Activated T-helper 2 cell treated with anti-CD3 and anti-CD28 coated beads, Interferon-gamma antibody, Interleukin-2, Interleukin-4, amounts not matched to agents 10 μg/mL and 5 μg/mL and 100 μg/mL, durations not matched to agents 14 hours and 24 hours and 36 hours (primary cell): ENCODE measurements at places on chromosomes 13 and 19.
A peak's percentile ranks its signal among the peaks of the same experiment; 100 is the strongest.

DNA sequence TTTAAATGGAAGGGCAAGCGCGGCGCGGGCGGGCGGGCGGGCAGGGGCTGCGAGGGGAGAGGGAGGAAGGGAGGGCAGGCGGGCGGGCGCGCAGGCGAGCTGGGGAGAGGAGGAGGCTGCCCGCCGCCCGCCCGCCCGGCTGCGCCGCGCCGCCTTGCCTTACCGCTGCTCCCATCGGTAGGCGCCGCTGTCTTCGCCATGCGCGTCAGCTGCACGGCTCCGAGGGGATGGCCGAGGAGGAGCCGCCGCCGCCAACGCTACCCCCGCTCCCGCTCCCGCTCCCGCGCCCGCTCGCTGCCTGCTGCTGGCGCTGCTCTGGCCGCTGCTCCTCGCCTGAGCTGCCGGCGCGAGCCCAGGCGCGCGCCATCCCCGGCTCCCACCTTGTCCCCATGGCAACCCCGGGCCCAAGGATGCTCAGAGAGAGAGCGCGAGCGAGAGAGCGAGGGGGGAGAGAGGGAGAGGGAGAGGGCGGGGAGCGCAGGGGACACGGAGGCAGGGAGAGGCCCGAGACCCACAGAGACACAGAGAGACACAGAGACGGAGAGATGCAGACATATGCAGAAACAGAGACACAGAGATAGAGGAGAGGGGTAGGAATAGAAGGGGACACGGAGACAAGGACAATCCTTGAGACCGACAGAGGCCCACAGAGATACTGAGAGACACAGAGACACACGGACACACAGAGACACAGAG is 40.3 kb downstream of the DEDD2 start:
- H3K4me1 ChIP-seq, result peaks cover 7% of the 10 kb centered on the region
- no peaks in the 10 kb centered on the region for H3K36me3 ChIP-seq
- DNase-seq, result peak; percentile 73
- peaks cover 39% of the 10 kb centered on the region for H3K27me3 ChIP-seq
- no peak overlapping the region for H3K4me3 ChIP-seq

GRCh38 chr13:92574499-92574898 is 652.1 kb upstream of the GPC6 start:
- no peaks in the 10 kb centered on the region for H3K27me3 ChIP-seq
- no peak for DNase-seq
- H3K36me3 ChIP-seq, result no peaks in the 10 kb centered on the region
- H3K27ac ChIP-seq, result no peak overlapping the region
- no peaks in the 10 kb centered on the region for H3K4me1 ChIP-seq
- H3K4me3 ChIP-seq, result no peak overlapping the region

- peaks cover 35% of the 10 kb centered on the region for H3K4me1 ChIP-seq
- H3K27me3 ChIP-seq, result no peaks in the 10 kb centered on the region
- DNase-seq, result peak; percentile 80
- H3K4me3 ChIP-seq, result peak overlapping the region; percentile 95
These were observed 966 bp downstream of the JUNB start for GRCh38 chr19:12792051-12792852.

DNA sequence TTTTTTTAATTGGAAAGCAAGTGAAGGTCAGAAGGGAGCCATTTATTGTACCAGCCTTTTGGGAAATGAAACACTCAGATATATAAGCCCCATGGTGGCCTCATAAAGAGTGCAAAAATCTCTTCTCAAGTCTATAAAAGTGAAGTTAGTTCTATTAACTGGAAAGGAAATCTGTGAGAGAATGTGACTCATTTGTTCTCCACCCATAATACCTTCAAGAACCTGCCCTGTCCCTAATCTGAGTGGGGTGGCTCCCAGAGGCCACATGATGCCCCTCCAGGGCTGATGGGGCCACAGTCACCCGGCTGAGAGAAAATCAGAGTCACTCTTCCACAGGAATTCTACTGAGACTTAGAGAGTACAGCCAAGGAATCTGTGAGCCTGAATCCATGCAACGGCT is 65.8 kb upstream of the SERP2 start:
- DNase-seq, result no peak
- no peaks in the 10 kb centered on the region for H3K36me3 ChIP-seq
- H3K27me3 ChIP-seq, result peaks cover 34% of the 10 kb centered on the region
- H3K4me3 ChIP-seq, result no peak overlapping the region
- H3K4me1 ChIP-seq, result peaks cover 5% of the 10 kb centered on the region

GRCh38 chr13:113536461-113537110 is 46.1 kb upstream of the DCUN1D2 start:
- no peak overlapping the region for H3K4me3 ChIP-seq
- no peaks in the 10 kb centered on the region for H3K27me3 ChIP-seq
- peaks cover 17% of the 10 kb centered on the region for H3K36me3 ChIP-seq
- DNase-seq, result no peak

DNA sequence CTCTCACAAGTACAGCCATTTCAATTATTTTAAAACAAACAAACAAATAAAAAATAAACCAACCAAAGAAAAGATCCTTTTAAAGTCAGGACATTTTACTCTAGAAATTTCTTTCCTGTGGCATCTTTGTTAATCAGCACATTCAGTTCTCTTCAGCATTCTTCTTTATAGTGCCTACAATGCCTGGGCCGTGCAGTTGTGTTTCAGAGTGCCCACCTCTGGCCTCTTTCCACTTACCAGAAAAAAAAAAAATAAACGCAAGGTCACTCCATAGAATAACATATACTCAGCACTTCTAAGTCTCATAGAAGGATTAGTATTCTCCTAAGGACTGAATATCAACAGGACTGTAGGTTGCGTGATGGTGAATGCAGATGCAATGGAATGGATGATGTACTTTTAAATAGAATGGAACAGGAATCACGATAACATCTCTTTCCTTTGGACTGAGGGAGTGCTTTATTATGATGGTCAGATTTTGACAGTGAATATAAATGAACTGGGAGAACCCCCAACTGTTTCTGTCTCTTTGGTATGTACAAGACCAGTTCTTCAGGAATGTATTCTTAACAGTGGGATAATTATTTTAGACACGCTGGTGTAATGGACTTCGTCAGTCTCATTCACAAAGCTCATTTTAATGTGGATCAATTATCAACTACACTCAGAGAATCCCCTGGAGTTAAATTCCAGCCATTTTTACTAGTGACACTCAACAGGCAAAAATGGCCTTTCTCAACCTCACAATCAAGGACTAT is 125.0 kb upstream of the NBEA start:
- no peak overlapping the region for H3K27ac ChIP-seq
- no peak for DNase-seq
- H3K36me3 ChIP-seq, result no peaks in the 10 kb centered on the region
- H3K4me1 ChIP-seq, result no peaks in the 10 kb centered on the region
- no peaks in the 10 kb centered on the region for H3K27me3 ChIP-seq

GRCh38 chr13:98405107-98405571 is 171.8 kb downstream of the STK24 start:
- no peaks in the 10 kb centered on the region for H3K4me1 ChIP-seq
- no peaks in the 10 kb centered on the region for H3K36me3 ChIP-seq
- DNase-seq, result no peak
- H3K4me3 ChIP-seq, result no peak overlapping the region
- peaks cover 6% of the 10 kb centered on the region for H3K27me3 ChIP-seq
- H3K27ac ChIP-seq, result no peak overlapping the region

DNA sequence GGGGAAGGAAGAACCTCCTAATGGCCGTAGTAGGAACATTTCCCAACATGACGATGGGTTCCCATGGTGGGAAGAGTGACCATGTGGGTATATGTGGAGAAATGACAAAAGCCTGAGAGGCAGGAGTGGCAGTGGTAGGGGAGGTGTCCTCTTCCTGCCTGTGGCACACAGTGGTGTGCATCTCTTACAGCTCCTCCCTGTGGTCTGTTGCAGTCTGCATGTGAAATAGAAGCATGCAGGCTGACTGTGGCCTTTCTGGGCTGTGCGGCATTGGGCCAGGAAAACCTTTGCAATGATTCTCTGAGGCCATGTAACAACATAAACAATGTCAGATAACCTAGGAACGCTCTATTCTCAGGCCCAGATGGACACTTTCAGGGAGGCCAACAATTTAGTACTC is 84.0 kb downstream of the LACC1 start:
- H3K4me3 ChIP-seq, result no peak overlapping the region
- no peaks in the 10 kb centered on the region for H3K36me3 ChIP-seq
- no peak for DNase-seq
- no peaks in the 10 kb centered on the region for H3K4me1 ChIP-seq

DNA sequence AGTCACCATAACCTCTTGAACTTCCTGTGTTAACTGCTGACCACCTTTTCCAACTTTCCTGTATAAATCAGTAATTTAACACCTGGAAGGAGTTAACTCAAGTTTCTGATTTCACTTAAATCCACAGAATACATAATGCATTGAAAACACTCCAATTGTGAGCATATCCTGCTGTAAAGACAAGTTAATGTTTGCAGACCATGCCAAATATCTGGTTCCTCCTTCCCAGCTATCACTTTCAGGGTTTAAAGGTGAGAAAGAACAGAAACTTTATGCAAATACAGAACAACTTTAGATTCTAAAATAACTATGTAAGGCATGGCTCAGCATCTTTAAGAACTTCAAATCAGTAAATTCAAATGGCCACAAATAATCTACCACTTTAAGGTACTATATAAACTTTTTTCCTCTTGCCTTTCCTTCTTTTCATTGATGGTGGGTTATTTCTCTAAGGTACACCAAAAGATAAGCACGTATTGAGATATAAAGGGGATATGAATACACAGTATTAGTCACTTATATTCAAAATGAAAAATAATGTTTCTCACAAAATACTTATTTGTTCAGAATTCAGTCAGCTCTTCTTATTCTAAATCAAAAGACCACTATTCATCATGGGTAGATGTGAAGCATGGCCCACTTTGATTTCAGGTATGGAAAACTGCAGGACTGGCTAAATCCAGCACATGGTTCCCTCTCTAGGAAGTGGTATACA is 6.6 kb upstream of the TPTE2 start:
- no peak overlapping the region for H3K27ac ChIP-seq
- H3K36me3 ChIP-seq, result no peaks in the 10 kb centered on the region
- no peak overlapping the region for H3K4me3 ChIP-seq
- DNase-seq, result no peak
- peaks cover 2% of the 10 kb centered on the region for H3K4me1 ChIP-seq
- H3K27me3 ChIP-seq, result peaks cover 6% of the 10 kb centered on the region

DNA sequence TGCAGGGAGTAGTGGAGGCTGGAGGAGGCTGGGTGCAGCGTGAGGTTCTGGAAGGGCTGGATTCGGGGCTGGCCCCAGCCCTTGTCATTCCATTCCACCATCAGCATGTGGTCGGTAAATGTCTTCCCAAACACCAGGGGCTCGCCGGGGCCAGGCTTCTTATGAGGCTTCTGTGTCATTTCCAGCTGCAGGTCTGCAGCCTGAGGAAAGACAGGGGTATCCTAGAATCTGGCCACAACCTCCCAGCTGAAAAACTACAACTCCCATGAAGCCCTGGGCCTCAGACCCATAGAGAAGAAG is 4.4 kb downstream of the BCAT2 start:
- no peaks in the 10 kb centered on the region for H3K27me3 ChIP-seq
- H3K4me3 ChIP-seq, result no peak overlapping the region
- DNase-seq, result peak; percentile 31
- peaks cover 3% of the 10 kb centered on the region for H3K36me3 ChIP-seq

GRCh38 chr19:55075371-55075998 is at the start of gene EPS8L1:
TSS of gene EPS8L1 (plus strand) at chr19:55075869. CDS start at chr19:55076445, 576 bp downstream.
- DNase-seq, result no peak
- no peak within 1 kb of the TSS for H3K4me3 ChIP-seq
- peaks cover 4% of the 10 kb centered on the region for H3K36me3 ChIP-seq
- peaks cover 13% of the 10 kb centered on the region for H3K27me3 ChIP-seq
- H3K27ac ChIP-seq, result no peak within 1 kb of the TSS

- DNase-seq, result no peak
- H3K4me3 ChIP-seq, result no peak overlapping the region
- H3K4me1 ChIP-seq, result no peaks in the 10 kb centered on the region
- H3K27ac ChIP-seq, result no peak overlapping the region
These were observed 290.7 kb downstream of the ATP8A2 start for GRCh38 chr13:25662516-25662915.

- no peak for DNase-seq
- no peak overlapping the region for H3K4me3 ChIP-seq
- H3K4me1 ChIP-seq, result peaks cover 4% of the 10 kb centered on the region
- H3K27me3 ChIP-seq, result peaks cover 14% of the 10 kb centered on the region
These were observed 10.9 kb downstream of the APOC1 start for GRCh38 chr19:44925114-44925891.

DNA sequence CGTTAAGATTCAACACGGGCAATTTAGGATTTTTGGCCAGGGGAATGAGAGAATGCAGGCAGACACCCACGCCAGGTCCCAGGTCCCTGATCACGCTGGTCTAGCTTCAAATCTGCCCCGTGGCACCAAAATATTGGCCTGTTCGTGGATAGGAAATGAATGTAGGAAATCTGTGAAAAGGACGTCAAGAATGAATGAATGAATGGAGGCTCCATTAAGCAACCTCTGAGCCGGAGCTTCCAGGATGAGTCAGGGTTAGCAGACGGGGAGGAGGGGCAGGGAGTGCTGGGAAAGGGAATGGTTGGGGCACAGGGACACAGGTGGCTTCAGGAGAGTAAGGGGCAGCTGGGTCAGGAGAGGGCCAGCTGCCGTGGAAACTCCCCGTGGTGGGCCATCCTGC is 4.2 kb downstream of the SULT2B1 start:
- DNase-seq, result no peak
- no peaks in the 10 kb centered on the region for H3K36me3 ChIP-seq

DNA sequence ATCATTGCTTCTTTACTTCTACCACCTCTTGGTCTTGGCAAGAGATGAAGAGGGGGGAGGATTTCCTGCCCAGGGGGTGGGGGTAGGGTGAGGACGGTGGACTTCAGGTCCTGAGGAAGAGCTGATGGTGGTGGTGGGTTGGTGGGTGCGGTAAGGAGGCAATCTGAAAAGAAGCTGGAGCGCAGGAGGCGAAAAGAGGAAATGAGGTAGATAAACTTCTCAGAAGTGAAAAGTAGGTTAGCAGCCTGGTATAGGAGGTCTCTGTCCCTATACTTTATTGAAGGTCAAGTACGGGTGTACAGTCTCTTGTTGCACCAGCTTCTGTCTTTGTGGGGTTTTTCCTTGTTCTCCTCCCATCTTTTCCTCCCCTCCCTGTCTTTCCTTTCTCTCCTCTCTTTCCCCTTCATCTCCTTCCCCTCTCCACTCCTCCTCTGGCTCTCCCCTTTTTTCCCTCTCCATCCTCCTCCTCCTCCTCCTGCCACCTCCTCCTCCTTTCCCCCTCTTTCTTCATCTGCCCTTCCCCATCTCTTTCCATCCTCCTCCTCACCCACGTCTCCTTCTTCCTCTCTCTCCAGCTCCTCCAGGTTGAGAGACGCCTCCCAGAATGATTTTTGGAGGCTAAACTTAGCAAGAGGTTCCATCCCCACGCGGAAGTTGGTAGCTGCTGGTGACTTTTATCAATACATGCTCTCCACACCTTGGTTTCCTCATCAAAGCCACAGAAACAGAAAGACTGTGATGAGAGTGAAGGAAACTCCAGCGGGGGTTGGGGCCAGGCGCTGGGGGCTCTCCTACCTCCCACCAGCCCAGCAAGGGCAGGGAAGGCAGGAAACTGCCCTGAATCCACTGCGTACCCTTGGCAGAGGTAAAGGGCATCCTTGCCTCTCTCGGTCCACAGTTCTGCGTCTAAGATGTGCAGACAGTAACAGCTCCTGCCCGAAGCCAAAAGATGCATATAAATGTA is 15.3 kb downstream of the TNFSF14 start:
- H3K4me3 ChIP-seq, result peak overlapping the region; percentile 76
- DNase-seq, result peak; percentile 52
- peaks cover 63% of the 10 kb centered on the region for H3K4me1 ChIP-seq
- peak overlapping the region; percentile 99 for H3K27ac ChIP-seq
- H3K27me3 ChIP-seq, result no peaks in the 10 kb centered on the region

- H3K27ac ChIP-seq, result no peak overlapping the region
- no peaks in the 10 kb centered on the region for H3K36me3 ChIP-seq
- peaks cover 2% of the 10 kb centered on the region for H3K27me3 ChIP-seq
- DNase-seq, result no peak
These were observed 143.5 kb upstream of the SOX1 start for GRCh38 chr13:111923439-111923838.

GRCh38 chr13:75079226-75079625 is 402.7 kb downstream of the TBC1D4 start:
- H3K27me3 ChIP-seq, result no peaks in the 10 kb centered on the region
- H3K36me3 ChIP-seq, result no peaks in the 10 kb centered on the region
- no peaks in the 10 kb centered on the region for H3K4me1 ChIP-seq
- no peak for DNase-seq
- no peak overlapping the region for H3K4me3 ChIP-seq
